ENCODE measurements at places on chromosomes 1 and 21.

GRCh38 chr1:233005703-233006102 lies 55.3 kb downstream of the NTPCR start:
- no peak for DNase-seq

- DNase-seq = no peak
Observed at GRCh38 chr1:156493154-156493631, 7.4 kb downstream of the MEF2D start.

- no peak for DNase-seq
Observed at GRCh38 chr1:6110326-6110725, 64.6 kb downstream of the KCNAB2 start.

DNA sequence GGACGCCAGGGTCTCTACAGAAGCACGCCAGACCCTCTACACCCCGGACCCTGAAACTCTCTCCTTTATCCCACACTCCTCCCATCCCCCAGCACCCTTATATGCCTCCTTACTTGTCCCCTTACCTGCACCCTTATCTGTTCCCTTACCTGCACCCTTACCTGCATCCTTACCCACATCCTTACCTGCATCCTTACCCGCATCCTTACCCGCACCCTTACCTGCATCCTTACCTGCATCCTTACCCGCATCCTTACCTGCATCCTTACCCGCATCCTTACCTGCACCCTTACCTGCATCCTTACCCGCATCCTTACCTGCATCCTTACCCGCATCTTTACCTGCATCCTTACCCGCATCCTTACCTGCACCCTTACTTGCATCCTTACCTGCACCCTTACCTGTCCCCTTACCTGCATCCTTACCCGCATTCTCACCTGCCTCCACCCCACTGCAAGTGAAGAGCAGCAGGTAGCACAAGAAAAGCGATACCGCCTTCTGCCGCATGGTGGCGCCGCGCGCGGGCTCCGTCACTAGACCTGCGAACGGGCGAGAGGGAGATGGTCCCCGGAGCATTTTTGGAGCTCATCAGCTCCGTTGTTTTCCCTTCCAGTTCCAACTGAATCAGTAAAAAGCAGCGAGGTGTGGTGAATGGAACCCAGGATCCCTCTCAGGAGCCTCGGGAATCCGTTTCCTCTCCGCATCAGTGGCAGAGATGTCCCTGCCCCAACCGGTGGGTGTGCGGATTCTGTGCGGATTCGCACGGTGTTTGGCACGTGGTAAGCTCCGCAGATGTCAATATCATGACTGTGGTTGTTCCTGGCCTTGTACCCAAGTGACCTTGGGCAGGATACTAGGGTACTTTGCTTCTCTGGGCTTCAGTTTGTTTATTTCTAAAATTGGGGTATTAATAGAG lies 2.9 kb downstream of the IFI6 start:
- no peak for DNase-seq

DNA sequence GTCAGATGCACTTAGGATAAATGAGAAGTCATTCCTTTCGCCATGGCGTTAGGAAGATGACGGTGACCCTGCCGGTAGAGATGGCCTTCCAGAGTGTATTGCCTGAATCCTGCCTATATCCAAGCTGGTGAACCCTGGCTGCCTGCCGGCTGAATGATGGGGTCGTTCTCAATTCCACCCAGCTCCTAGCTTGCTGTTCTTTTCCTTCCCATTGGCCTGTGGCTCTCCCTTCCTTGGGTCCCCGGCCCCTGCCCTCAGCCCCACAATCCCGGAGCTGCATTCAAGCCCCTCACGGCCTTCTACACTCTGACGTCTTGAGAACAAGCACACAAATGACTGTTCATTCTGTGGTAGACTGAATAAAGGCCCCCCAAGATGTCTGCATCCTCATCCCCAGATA lies 28.2 kb upstream of the ZBTB21 start:
- no peak for DNase-seq

DNA sequence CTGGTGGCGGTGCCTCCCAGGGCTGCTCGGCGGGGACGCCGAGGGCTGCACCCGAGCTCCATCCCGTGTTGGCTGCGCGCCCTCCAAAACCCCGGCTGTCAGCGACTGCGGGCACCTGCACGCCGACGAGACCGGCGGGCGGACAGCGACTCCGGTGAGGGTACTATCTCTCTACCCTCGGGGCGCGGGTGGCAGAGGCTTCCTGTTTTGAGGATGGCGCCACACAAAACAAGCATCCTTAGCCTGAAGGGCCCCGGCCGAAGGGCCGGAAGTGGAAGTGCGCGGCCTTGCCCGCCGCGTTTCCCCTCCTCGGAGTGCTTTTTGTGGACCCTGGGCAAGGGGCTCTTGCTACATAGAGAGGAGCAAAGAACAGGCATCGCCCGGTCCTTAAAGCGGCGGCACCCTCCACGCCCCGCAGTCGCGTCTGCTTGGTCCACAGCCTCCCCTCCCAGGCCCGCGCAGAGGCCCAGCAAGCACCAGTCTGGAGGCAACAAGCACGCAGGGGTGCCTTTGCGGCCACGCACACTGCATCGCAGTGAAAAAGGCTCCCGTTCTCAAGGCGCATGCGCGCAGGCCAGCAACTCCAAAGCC lies 561 bp upstream of the COQ8A start:
- no peak for DNase-seq

DNA sequence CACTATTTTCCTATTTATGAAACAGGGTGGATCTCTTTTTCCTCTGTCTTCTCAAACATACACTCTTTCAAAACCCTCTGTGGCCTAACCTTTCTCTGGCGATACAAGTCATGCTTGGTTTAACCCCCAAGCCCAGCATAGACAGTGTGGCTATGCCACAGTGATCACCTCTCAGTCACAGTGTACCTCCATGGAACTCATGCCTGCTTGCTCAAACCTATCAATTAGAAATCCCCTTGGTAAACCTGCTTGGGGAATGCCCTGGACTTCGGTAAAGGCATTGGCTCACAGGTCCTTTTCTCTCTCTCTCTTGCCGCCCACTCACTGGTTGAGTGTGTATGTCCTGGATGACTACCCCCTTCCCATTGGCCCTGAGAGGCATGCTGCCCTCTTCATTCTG lies 147.5 kb downstream of the CYYR1 start:
- DNase-seq = no peak

Data from fibroblast of the conjunctiva (primary cell).